HL-60 (cell line): ENCODE measurements at places on chromosomes 2 and 18.

DNA sequence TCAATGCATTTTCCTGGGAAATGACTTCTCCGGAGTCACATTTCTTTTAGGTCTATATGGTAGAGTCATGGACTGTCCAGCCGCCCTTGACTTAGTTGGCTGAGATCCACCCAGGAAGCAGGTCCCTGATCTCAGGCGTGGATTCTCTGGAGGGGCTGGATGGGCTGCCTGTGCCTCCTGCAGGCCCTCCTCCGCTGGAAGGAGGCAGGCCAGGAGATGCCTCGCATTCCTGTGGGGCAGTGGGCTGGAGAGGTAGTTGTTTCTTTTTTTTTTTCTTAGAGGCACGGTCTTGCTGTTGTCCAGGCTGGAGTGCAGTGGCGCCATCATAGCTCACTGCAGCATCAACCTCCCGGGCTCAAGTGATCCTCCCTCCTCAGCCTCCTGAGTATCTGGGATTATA is 129.0 kb upstream of the MYCN start:
- DNase-seq: no peak

DNA sequence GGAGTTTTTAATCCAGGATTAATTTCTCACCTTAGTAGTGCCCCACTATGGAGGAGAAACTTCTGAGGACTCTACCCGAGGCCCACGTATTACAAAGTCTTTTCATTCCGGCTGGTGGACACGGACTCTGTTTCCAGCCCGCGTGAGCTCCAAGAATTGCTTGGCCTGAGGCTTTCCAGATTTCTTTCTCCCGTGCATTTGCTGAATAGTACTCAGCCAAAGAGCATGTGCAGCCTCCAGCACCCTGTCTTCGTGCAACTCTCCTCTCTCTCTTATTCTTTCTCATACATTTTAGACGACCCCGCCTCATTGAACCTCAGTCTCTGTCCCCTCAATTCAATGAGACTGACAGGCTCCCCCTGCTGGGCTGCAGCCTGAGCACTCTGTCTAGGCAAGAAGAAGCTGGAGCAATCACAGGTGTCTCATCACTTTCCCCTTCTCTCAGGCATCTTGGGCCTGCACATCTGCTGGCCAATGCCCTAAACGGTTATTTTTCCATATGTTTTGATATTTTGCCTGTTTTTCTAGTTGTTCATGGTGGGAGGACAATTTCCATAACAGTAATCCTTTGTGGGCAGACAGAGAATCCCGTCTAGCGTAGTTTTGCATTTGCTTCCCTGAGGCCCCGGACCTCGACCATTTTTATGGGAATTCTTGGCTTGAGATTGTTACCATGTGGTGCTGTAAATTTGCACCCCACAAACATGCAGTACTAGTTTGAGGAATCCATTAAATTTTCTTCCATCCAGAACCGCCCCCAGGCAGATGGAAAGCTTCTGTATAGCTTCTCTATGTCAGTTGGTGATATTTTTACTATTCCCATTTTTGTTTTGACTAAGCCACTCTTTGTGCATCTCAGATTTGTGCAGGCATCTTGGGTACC is 50.1 kb upstream of the LPIN2 start:
- no peak for DNase-seq

DNA sequence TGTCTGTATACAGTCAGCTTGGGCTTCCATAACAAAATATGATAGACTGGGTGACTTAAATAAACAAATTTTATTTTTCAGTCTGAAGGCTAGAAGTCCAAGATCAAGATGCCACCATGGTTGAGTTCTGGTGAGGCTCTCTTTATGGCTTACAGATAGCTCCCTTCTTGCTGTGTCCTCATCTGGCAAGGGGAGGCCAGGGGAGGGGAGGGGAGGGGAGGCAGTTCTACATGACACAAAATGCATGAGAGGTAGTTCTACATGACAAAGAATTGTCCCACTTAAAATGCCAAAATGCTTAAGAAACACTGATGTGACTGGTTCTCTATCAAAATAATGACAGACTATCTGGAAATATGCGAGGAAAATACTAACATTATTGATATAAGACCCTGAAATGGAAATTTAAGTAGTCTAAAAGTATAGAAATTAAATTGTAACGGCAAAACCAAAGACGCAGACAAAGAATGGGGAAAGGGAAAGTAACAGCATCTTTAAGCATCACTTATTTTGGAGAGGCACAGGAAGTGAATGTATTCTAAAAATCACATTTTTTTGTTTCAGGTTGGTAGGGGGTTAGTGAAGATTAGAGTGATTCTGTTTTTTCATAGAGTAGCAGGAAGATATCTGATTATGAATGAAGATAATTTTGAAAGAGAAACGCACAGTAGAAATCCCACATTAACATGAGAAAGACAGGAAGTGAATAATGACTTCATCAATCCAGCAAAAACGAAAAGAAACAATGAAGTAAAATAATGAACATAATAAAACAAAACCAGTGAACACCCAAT is 131.4 kb downstream of the STRN start:
- no peak for DNase-seq

GRCh38 chr2:152617456-152618192 is 99.6 kb downstream of the PRPF40A start:
- no peak for DNase-seq

DNA sequence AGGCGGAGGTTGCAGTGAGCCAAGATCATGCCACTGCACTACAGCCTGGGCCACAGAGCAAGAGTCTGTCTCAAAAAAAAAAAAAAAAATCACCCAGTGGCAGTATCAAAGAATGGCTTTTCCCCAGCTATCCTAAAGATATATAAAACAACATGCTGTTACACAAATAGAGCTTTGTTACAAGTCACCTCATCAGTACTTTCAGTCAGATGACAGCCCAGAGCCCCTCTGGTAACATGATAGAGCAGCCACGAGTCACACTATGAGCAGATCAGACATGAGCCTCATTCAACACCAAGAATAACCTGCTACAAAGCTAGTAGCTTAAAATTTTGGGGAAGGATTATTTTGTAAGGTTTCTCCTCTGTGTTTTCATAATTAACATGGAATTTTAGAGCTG is 25.2 kb downstream of the PDE11A start:
- no peak for DNase-seq

- DNase-seq: no peak
Observed at GRCh38 chr2:159218389-159218788, 68.1 kb downstream of the WDSUB1 start.

DNA sequence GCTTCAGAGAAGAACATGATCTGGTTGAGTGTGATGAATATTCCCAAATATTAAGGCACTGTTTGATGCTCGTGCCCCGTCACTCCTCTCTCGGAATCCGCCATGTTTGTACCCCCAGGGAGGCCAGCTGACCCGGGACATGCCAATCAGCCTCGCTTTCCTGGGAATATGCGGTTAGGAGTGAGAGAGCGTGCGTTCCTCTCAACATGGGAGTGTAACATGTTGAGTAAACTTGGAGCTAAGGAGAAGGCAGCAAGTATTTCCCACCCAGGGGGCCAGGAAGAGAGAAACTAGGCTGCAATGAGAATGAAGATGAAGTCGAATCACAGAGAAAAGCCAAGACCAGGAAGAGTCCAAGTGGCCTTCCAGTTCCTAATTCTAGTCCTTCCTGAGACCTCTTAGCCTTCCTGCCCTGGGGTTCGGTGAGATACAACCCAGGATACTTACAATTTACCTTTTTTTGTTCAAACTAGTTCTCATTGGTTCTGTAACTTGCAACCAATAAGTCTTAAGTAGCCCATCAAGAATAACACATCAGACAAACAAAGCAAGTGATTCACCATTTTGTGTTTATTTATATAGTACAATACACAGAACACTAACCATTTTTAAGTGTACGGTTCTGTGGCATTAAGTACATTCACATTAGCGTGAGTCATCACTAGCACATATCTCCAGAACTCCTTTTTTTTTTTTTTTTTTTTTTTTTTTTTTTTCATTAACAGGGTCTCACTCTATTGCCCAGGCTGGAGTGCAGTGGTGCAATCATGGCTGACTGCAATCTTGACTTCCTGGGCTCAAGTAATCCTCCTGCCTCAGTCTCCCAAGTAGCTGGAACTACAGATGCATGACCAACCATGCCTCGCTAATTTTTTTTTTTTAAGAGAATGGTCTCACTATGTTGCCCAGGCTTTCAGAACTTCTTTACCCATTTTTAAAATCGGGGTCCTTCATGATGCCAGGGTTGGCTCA is 36.4 kb upstream of the SLC1A4 start:
- DNase-seq: no peak

DNA sequence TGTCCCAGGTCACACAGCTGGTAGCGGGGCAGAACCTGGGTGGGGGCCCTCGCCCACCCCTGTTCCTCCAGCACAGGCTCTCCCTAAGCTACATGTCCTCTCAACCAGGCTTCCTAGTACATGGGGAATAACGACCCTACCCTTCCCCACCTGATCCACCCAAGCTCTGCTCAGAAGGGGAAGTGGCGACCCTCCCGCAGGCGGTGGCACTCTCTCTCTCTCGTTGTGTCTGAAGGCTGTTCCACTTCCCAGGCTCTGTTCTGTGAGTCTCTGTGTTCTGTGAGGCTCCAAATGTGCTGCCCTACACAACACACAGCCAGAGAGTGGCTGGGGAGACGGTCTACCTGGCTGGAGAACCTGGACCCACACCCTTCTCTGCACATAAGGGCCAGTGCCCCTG is 135.8 kb downstream of the COPS8 start:
- DNase-seq: no peak

- no peak for DNase-seq
Observed at GRCh38 chr2:99112617-99113016, 28.9 kb upstream of the C2orf15 start.

- DNase-seq: no peak
Observed at GRCh38 chr2:84181927-84182326, 277.2 kb downstream of the SUCLG1 start.
